AG08395 (cell line): ENCODE measurements at places on chromosomes 3 and 15.

DNA sequence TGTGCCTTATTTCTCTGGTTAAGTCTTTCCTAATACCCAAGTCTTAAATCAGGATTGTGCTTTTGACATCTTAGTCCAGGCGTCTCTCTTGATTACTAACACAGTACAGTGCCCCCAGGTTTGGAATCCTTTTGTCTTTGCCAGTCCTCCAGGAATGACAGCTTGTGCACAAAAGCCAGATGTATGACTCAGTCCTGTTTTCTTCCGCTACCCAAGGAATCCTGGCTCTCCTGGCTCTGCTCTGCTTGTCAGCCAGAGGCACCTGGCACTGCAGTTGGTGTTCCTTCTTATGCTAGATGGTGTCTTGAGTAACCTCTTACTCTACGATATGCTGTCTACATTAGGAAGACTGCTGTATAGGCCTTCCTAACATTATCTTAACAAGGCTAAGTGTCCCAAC lies 728.2 kb upstream of the NECTIN3 start:
- DNase-seq: peak; percentile 54

DNA sequence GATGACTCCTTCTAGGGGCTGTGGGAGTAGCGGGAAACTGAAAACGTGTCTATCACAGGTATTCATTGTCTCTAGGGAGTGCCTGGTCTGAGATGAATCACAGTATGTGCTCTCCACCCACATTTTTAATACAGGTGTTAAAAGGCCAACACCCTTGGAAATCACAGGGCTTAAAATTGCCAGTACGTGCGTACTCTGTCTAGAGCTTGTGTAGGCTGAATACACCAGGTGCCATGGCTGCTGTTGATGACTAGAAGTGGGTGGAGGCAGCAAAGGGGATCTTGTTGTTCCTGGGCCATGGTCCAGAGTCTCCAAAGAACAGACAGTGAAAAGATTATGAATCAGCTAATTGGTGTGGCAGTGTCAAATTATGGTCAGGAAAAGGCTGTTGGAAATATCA lies 35.1 kb upstream of the P3H2 start:
- no peak for DNase-seq

DNA sequence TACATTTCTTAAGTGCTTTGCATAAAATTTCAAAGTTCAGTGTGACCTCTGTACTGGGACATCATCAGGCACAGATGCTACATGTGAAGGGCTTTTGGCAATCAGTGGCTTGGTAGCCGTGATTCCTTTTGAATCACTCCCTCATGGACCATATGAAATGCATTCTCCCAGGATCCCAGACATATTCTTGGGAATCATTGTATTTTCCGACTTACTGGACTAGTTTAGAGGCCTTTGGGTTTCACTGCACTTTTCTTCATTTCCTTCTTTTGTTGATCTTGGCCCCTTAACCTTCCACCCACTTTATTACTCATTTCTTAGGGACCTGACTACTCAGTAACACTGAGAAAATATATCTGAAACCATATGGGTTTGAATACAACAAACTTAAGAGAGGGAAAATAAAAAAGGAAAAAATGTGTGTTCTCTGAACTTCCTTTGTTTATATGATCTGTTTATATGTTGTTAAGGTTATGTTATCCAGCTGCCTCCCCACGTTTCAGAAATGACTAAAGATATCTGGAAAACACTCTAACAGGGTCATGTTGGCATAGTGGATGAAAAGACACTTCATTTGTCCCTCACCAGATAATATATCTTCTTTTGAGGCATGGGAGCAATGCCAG lies 35.1 kb downstream of the HMG20A start:
- DNase-seq: peak; percentile 48

DNA sequence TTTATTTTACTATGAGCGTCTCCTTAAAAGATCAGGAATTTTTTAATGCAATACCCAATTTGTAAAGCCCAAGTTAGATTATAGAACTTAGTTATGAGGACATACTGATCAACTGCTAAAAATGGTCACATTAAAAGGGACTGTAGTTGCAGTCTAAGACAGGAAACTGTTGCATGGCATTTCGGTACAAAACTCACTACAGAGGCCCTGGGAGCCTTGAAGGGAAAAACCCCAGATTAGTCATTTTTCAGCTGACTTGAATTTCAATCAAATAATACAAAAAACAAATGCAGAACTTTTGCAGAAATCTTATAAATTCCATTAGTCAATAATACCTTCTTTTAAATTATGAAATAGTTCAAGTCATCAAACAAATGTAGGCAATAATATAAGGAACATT lies 6.9 kb upstream of the PTX3 start:
- peak; percentile 39 for DNase-seq

DNA sequence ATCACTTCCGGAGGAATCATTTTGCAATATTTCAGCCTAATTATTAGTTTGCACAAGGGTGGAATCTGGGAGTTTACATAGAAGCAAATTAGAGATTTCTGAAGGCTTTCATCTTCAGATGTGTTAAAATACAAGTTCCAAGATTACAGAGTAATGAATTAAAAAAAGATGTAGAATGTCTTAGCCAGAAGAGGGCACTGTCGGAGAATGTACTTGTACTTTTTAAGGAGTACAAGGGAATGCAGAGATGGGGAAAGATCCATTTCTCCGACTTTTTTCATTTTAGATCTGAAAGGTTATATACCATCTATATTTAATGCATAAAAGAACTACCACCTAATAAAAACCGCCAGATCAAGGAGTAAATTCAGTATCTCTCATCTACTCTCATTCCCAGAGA lies 43.1 kb upstream of the WDR5B start:
- peak; percentile 48 for DNase-seq

GRCh38 chr3:34000301-34000700 lies 201.9 kb downstream of the PDCD6IP start:
- no peak for DNase-seq

DNA sequence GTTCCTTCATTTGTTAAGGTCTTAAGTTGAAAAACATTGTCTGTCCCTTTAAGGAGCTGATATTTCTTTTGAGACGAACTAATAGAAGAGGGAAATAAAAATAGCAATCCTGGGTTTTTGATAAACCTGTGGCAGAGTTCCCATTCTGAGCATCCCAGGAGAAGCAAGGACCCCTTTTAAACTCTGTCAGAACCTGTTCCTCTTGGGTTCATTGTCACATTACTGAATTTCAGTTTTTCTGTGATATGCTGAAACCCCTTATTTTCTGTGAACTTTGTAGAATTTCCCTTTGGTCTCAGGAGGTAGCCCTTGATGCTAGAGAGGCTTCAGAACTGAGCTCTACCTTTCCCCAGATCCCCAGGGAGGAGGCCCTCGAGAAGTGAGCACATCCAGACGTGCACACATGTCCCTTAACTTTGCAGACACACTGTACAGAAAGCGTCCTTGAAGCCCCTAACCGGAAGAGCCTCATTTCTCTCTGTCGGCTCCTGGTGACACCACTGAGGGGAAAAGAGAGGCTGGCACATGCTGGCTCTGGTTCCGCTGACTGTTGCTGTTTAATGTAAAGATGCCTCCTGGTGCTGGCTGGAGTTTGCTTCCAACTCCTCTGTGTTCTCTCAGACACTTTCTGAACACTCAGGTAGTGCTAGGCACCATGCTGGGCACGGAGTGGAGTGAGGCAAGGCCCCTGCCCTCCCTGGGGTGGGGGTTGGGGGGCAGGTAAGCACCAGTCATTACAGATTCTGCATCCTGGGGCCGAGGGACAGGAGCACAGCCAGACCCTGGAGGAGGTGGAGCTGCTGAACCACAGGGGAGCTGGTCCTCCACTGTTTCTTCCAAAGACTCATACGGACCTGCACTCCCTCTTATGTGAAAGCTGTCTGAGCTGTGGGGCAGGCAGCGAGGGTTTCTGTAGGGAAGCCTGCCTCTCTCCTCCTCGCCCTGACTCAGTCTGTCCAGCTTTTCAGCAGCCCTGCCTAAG lies 77.5 kb downstream of the CHDH start:
- no peak for DNase-seq

DNA sequence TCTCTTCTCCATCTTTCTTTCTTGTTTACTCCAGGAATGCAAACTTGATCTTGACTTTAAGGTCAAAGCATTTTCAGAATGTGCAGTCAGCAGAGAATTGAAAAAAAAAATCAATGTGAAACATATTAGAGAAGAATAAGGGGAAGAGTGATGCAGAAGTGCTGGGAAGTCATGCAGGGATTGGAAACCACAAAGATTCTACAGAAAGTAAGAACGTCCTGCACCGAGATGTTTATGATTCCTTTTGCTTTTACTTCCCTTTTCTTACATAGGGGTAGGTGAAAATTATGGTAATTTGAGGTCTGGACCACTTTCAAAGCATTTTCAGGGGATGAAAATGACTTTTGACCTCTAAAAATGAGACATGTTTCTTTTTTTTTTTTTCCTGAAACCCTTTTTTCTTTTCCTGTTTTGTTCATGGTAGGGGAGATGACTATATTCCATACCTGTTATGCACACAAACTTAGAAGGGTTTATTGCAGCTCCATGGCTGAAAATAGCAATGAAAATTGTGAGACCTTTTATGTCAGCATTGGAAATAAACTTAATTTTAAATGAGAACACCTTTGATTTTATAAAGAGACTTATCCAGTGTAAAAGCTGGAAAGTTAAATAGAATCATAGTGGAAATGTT lies 623.5 kb upstream of the TBL1XR1 start:
- DNase-seq: peak; percentile 15

DNA sequence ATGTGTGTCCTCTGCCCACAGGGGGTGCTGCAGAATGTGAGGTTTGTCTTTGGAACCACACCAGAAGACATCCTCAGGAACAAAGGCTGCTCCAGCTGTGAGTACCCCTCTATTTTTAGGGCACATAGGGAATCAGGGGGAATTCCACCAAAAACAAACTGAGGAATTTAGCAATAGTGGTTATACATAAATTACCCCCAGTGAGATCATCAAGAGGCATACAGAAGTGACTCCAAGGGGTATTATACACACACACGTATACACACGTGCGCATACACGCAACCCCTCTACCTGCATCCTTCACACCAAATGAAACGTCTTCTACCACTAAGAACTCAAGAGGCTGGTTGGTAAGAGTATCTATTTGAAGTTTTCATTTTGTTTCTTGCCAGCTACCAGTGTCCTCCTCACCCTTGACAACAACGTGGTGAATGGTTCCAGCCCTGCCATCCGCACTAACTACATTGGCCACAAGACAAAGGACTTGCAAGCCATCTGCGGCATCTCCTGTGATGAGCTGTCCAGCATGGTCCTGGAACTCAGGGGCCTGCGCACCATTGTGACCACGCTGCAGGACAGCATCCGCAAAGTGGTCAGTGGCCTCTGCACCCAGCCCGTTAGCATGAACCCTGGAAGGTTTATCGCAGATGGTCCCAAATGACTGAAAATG lies 2.9 kb downstream of the THBS1 start:
- DNase-seq: no peak

GRCh38 chr3:187352581-187353575 lies 15.3 kb upstream of the RTP4 start:
- DNase-seq: no peak

DNA sequence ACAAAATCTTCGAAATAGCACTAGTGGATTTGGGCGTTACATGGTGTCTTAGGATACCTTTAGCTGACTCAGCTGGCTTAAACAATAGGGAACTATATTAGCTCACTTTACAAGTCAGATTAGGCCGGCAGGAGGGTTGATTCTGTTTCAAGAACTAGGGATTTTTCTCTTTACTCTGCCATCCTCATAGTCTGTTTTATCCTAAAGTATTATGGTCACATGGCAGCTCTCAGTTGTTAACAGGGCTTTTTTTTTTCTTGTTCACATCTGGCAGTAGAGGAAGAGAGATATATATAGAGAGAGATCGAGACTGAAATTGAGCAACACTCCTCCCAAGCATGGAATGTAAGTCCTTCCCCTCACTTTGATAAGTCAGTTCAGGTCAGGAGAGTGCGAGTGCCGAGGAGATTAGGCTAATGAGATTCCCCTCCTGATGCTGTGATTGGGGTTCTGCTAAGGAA lies 32.9 kb downstream of the CHP1 start:
- DNase-seq: no peak

- peak; percentile 18 for DNase-seq
These were observed 161.8 kb upstream of the CBLB start for GRCh38 chr3:106030627-106030963.

GRCh38 chr15:76954744-76955143 lies 23.2 kb downstream of the RCN2 start:
- DNase-seq: no peak

GRCh38 chr15:26722621-26723160 lies 50.2 kb downstream of the GABRB3 start:
- DNase-seq: no peak

DNA sequence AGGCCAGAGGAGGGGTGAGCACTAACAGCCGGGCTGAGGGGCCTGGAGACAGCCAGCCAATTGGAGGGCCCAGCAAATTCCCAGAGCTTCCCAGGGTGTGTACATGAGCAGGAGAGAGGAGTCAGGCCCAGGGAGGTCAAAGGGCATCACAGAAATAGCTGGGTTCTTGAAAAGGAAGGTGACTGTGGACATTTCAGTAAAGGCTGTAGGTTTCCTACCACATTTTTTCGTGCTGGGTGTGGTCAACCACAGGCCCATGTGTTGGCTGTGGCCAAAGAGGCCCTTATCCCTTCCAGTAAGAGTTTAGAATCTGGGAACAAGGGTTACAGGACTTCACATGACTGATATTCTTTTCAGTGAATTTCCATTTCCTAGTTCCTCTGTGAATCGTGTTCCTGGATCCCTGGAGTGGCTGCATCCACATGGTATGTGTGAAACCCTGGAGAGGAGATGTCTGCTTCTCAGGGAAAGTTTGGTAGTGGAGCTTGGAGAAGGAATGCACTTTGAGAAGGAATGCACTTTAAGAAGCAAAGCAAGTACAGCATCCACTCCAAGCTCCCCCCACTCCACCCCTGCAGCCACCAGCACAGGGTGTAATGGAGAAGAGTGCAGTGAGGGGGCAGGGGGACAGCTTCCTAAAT lies 73.2 kb upstream of the HEG1 start:
- peak; percentile 76 for DNase-seq

GRCh38 chr3:192326656-192327055 lies 400.7 kb downstream of the FGF12 start:
- DNase-seq: no peak
